ENCODE measurements at places on chromosomes 6 and 20.
A peak's percentile ranks its signal among the peaks of the same experiment; 100 is the strongest.

DNA sequence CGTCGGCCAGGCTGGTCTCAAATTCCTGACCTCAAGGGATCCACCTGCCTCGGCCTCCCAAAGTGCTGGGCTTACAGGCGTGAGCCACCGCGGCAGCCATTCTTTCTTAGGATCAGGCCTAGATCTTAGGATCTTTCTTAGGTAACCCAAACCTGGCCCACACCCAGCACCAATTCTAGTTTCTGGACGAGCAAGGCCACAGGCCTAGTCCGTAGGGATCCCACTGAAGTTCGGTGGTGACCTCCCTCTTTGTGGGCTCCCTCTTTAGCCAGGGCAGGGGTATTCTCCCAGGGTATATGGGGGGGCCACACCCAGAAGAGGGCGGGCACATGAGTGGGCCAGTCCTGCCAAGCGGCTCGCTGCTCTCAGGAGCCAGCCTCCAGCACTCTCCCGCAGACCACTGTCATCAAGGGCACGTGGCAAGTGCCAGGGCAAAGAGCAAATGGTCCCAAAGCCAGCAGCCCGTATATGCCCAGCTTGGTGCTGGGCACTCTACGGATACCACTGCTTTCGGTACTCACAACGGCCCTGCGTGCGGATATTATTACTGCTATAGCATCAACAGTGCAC is 6.5 kb downstream of the PXDC1 start:
- no peak for DNase-seq

GRCh38 chr6:123529843-123530242 is 106.9 kb downstream of the TRDN start:
- DNase-seq: no peak

GRCh38 chr6:81777586-81778268 is 25.2 kb upstream of the TENT5A start:
- DNase-seq: no peak

DNA sequence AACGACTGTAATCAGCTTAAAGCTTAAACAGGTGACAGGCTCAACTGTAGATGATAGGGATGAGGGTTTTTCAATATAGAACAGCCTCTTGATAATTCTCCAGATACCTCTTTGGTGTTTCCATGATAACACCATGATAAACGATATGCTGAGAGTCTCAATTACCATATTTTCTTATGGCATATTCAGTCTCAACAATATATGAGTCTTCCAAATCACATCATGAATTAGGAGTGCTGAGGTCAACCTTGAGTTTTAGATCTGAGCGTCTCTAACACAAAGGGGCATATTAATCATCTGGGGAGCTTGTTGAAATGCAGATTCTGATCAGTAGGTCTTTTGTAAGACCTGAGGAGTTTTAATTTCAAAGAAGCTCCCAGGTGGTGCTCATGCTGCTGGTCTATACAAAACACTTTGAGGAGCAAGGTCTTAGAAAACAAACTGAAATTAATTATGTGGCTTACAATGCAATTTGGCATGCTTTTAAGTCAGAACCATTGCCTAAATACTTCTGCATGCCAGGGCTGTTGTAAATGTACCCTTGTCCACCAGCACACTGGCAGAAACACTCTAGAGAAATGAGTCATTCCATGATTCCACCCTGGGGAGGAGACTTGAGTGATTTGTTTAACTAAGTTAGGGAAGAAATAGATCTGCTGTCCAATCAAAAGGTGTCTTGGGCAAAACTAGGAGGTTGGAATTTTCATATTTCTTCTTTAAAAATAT is 49.6 kb downstream of the PTCHD4 start:
- DNase-seq: no peak

DNA sequence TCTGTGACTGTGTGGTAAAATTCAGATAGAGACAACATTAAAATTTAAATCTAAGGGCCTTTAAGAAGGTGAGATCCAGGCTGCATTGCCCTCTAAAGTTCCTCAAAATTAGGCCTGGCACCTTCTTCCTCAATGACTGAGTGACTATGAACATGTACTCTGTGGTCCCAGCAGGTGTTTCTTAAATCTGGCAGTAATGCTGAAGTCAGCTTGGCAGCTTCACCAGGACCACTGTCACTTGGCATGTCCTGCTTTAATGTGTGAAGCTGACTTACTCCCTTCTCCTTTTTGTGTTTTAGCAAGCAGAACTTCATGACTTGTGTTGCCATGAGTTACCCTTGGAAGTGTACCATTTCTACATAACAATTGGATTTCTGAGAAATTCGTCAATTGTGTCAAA is 141.7 kb downstream of the NKAIN2 start:
- DNase-seq: no peak

GRCh38 chr6:105835373-105835772 is 250.8 kb upstream of the PRDM1 start:
- DNase-seq: no peak

GRCh38 chr20:15176929-15177328 is 839.5 kb upstream of the FLRT3 start:
- no peak for DNase-seq

- no peak for DNase-seq
Observed at GRCh38 chr6:72390548-72390947, 231.3 kb upstream of the KCNQ5 start.

- no peak for DNase-seq
Observed at GRCh38 chr6:46048646-46049297, 33.1 kb upstream of the CLIC5 start.

- peak; percentile 62 for DNase-seq
Observed at GRCh38 chr20:15654208-15654649, 919.0 kb downstream of the KIF16B start.

- DNase-seq: no peak
Observed at GRCh38 chr20:8183526-8183925, 51.5 kb downstream of the PLCB1 start.

- peak; percentile 98 for DNase-seq
Observed at GRCh38 chr6:25670208-25670607, 18.2 kb downstream of the SCGN start.

GRCh38 chr20:31740656-31741323 is 1.7 kb downstream of the TPX2 start:
- DNase-seq: no peak

DNA sequence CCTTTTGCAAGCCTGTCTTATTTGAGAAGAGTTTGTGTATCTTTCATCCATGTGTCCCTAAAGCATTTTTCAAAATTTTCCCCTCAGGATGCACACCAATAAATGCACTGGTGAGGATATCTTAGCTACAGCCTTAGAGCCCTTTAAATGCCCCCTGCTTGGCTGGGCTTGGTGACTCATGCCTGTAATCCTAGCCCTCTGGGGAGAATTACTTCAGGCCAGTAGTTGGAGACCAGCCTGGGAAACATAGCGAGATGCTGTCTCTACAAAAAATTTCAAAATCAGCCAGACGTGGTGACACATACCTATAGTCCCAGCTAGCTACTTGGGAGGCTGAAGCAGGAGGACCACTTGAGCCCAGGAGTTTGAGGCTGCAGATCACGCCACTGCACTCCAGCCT is 33.8 kb upstream of the PLCB4 start:
- DNase-seq: no peak

DNA sequence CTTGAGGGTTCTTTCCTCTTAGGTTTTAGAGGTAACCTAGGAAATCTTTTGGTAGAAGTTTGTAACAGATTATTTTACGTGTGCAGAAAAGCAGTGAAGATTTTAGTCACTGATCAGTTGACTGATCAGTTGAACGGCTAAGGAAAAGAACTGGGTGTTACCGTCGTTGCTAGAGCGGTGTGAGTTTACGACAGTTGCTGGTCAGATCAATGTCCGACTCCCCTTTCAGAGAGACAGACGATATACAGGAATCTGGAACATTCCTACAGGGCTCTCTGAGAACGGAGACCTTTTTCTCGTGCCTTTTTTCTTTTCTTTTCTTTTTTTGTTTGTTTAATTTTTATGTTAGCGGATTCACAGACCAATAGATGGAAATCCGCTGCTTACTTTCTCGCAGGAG is 132.1 kb upstream of the ZNF184 start:
- no peak for DNase-seq

- no peak for DNase-seq
Observed at GRCh38 chr6:36659271-36659670, 19.2 kb upstream of the CDKN1A start.

- DNase-seq: no peak
Observed at GRCh38 chr20:63065911-63066310, 59.1 kb upstream of the BHLHE23 start.

GRCh38 chr6:139007428-139007827 is 19.4 kb upstream of the REPS1 start:
- no peak for DNase-seq

DNA sequence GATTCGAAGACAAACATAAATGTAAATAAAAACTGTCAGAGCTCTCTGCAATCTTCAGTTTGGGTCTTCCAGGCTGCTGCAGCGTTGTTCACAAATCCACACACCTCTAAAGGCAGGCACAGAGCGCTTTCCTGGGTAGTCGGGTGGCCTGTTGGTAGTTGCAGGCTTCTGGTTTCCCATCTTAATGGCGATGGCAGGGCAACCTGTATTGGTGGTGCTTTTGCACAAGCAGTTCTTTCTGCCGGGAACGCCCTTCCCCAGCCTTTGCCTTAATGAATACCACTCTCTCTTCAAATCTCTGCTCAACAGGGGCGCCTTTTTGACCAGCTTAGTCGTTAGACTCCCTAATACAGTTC is 723 bp upstream of the IFT52 start:
- peak; percentile 4 for DNase-seq

DNA sequence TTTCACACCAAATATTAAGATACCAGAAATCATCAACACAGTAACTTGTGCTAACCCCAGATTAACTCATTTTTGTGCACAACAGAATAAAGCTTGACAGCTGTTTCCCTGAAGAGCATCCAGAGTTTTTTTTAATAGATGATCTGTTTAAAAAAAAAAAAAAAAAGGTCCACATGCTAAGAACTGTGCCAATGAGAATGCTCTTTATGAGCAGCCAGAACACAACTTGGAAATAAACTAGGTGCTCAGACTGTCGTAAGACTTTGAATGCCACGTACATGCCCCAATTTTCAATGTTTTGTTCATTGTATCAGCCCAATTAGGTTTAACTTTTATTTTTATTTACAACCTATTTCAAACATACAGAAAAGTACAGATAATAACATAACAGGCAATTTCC is 47.3 kb downstream of the STAU1 start:
- DNase-seq: no peak

GRCh38 chr6:157505912-157506491 is 125.0 kb downstream of the ZDHHC14 start:
- no peak for DNase-seq

DNA sequence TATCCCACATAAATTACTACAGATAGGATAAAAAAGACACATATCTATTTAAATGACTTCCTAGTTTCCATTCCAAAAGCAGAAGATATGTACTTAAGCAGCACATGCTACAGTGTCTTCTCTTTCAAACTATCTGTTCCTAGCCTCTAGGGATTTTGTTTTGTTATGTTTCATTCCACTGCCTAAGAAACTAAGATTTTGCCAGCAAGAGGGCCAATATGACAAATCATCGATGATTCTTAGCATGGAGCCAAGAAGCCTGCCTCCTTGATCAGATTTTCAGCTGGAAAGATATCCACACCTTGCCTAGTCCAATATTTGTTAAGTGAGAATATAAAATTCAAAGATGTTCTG is 7.0 kb downstream of the SNX5 start:
- DNase-seq: no peak

DNA sequence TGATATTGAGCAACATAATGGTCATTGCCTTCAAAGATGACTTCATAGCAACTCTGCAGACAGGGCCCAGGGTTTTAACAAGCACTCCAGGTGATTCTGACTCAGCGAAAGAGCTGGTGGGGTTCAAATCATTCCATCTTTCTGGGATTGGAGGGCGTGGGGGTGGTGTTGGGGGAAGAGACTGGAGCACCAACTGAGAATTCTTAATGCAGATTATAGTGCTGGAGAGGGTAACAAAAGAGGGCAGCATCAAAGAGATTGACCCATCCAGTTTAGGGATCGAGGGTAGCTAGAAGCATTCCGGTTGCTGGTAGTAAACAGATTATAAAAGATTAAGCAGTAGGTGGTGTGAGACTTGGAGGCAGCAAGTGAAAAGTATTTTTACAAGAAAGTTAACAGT is 15.9 kb downstream of the PFDN4 start:
- DNase-seq: no peak

DNA sequence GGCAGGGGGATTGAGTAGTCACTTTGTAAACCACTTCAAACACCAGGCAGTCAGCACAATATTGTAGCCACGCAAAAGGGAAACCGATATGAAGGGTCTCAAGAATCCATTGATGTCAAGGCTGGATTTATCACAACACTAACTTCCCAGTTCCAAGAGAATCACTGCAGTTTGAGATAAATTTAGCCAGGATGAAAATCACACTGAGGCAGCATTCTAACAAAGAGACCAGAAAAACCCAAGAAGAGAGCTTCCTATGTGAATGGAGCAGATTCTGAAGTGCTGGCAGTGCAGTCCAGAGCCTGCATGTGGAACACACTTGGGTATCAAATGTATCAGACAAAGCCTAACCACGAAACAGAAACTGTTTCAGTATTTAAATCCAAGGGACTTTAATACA is 84.6 kb downstream of the KIF16B start:
- no peak for DNase-seq

- no peak for DNase-seq
Observed at GRCh38 chr6:9537381-9537780, 877.5 kb downstream of the TFAP2A start.

- no peak for DNase-seq
Observed at GRCh38 chr6:90294614-90294988, 2.0 kb downstream of the BACH2 start.

GRCh38 chr6:38882157-38882556 is 166.4 kb upstream of the GLP1R start:
- DNase-seq: no peak

DNA sequence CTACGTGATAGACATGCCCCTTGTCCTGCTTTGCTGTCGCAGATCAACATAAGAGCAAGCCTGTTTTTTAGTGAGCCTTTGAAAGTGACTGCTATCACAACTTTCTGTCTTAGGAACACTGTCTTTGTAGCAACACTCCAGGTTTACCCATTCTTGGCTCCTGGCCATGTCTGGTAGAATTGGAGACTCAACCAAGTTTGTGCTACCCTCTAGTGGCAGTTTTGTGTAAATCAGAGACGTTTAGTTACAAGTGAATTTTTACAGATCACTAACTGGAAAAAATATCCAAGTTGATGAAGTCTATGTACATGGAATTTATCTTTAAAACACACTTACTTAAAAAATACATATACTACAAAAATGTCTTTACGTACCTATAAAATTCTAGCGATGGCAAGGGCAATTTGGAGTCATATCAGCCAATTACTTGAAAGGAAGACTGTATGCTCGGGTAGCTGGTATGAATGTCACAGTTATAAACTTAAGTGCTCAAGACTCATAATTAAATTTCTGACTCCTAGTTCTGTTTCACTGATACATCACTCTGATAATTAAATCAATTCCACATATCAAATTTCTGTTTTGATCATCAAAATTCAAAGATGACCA is 101.4 kb downstream of the ADGB start:
- peak; percentile 67 for DNase-seq

DNA sequence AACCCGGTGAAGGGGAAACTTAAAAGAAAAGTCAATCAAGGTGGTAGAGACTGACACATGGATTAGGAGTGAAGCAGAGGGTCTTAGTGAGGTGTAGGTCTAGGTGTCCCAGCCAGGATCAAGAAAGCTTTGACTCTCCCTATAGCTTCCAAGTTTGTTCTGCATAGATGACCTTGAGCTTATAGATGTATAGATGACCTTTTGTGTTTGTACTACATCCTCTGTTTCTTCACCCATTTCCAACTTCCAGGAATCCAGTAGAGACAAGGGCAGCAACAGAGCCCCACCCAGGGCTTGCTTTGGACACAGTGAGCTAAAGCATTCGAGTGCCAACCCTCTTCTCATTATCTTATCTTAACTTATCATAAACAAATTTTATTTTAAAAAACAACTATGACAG is 1.8 kb upstream of the MRPS18A start:
- no peak for DNase-seq

- DNase-seq: no peak
Observed at GRCh38 chr20:36237477-36237876, 1.2 kb downstream of the AAR2 start.
